GM23248 (cell line): ENCODE measurements at places on chromosomes 7 and 10. TPM values are rescaled to one million over a fixed set of nuclear protein-coding genes. Genes with fewer than 3 reads are reported as not detected.
A peak's percentile ranks its signal among the peaks of the same experiment; 100 is the strongest.

DNA sequence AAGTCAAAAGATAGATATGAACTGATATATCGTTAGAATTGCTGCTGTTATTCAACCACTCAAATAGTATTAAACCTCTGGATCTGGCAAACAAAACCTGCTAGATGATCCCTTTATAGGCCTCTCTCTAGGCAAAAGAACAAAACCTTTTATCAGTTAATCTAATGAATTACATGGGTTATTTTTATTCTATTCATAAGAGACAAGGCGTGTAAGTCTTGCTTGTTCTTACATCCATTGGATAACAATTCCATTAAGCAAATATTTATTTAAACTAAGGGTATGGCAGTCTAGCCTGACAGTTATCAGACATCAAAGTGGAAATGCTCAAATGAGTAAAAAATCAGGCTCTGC, 16.6 kb upstream of the ADRB1 start:
- DNase-seq = no peak
- H3K4me3 ChIP-seq = peak overlapping the region; percentile 17; the same call in 1 of the 2 replicates

DNA sequence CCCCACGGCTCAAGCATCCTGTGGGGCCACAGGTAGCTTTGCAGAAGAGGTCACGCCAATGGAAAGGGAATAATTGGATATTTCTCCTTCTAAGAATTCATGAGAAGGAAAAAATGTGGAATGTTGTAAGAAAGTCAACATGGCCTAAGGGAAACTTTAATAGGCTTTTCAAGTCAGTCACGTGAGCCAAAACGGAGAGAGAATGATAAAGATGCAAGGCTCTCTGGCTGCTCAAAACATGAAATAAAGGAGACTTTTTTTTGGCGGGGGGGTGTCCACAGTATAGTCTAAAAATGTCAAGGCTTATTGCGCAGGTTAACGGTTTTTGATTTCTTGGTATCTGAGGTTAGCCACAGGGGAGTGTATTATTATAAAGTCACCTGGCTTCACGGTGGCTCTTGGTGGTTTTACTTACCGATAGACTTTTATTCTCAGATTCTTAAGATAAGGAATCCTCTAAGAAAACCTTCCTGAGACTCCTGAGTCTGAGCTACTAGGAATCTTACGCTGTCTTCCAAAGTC, 148.1 kb downstream of the ARHGAP21 start:
- no peak overlapping the region for H3K27ac ChIP-seq
- no peaks in the 10 kb centered on the region for H3K36me3 ChIP-seq
- no peak for DNase-seq
- no peak overlapping the region for H3K4me3 ChIP-seq

The HOXA1 gene
- 0.89 and 0.97 TPM in 2 replicates for total RNA-seq

The RET gene
- total RNA-seq = not detected in 2 replicates

DNA sequence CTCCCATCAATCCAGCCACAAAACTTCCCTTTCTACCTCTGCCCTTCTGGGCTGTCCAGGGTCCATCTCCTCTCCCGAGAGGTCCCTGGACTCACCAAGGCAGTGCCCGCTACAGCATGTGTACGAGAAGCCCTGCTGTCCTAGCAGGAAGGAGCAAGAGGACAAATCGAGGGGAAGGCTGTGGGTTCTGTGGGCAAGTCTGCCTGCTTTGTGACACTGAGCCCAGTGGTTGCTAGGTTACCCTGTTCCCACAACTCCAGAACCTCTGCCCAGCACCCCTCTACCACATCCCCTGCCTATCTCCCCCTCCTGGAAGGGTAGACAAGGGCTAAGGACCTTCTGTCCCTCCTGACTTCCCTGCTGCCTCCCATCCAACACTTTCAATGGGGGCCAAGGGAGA, at the start of gene TBATA:
TBATA (minus strand) TSS at position 188 of the 400 bp plus-strand sequence. CDS start 1,998 bp downstream, outside the sequence.
- no peaks in the 10 kb centered on the region for H3K36me3 ChIP-seq
- 0 out of 2 replicates have a peak, but pooled peaks cover 6% of the 10 kb centered on the region for H3K4me1 ChIP-seq
- H3K27ac ChIP-seq = no peak within 1 kb of the TSS
- no peaks in the 10 kb centered on the region; the same call in 1 of the 2 replicates for H3K27me3 ChIP-seq
- no peak for DNase-seq

DNA sequence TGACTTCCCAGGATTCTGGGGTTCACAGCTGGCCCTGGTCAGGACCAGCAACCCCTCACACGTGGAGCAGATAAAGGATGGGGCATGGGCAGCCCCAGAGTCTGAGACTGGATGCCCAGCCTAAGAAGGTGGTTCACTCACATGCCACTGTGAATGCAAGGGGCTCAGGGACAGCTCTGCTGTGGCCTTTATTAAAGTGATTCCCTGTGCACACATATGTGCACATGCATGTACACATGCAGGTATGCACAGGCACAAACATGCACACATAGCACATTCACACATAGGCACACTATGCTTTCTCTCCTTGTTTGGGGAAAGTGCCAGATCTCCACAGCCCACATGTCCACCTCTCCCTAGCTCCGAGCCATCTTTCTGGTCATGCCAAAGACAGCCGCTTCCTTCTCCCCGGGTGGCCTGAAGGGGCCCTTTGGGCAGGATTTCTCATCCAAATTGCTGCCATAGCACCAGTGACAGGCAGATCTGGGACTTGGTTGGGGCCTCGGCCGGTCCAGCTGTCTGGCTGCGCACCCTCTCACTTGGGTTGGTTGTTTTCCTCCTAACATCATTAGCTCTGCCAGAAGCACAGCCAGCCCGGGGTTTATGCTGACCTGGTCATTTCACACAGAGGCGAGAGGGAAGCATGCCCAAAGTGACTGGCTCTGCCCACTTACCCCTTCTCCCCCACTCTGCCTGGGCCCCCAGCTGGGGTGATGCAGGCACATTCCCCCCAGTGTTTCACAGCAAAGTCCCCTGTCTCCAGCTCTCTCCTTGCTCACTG, 1.4 kb downstream of the GCK start:
- no peak overlapping the region for H3K4me3 ChIP-seq
- no peak overlapping the region for H3K27ac ChIP-seq
- H3K4me1 ChIP-seq = peaks cover 12% of the 10 kb centered on the region
- H3K27me3 ChIP-seq = no peaks in the 10 kb centered on the region
- no peaks in the 10 kb centered on the region for H3K36me3 ChIP-seq

The HECW1 gene
- 4.8 and 8.7 TPM in 2 replicates for total RNA-seq

- H3K4me3 ChIP-seq = no peak overlapping the region
- H3K4me1 ChIP-seq = no peaks in the 10 kb centered on the region
- peak; percentile 13 for DNase-seq
- H3K36me3 ChIP-seq = no peaks in the 10 kb centered on the region
- H3K27me3 ChIP-seq = peaks cover 33% of the 10 kb centered on the region
- no peak overlapping the region for H3K27ac ChIP-seq
Measured at GRCh38 chr7:101411508-101411874, 48.8 kb downstream of the COL26A1 start.
